ENCODE measurements at places on chromosomes 2 and 18.

- no peak for DNase-seq
Measured at GRCh38 chr2:36705326-36706020, 9.0 kb downstream of the VIT start.

- DNase-seq: no peak
Measured at GRCh38 chr2:220227266-220227920, 600.0 kb downstream of the SLC4A3 start.

- DNase-seq: no peak
Measured at GRCh38 chr2:192551760-192552159, 357.0 kb upstream of the TMEFF2 start.

- no peak for DNase-seq
Measured at GRCh38 chr2:62539606-62540407, 33.8 kb upstream of the TMEM17 start.

GRCh38 chr2:96167407-96168013 is 22.3 kb upstream of the DUSP2 start:
- no peak for DNase-seq

GRCh38 chr2:187966924-187967323 is 324.8 kb upstream of the GULP1 start:
- DNase-seq: no peak

- DNase-seq: no peak
Measured at GRCh38 chr2:101574622-101575021, 99.7 kb upstream of the RFX8 start.

DNA sequence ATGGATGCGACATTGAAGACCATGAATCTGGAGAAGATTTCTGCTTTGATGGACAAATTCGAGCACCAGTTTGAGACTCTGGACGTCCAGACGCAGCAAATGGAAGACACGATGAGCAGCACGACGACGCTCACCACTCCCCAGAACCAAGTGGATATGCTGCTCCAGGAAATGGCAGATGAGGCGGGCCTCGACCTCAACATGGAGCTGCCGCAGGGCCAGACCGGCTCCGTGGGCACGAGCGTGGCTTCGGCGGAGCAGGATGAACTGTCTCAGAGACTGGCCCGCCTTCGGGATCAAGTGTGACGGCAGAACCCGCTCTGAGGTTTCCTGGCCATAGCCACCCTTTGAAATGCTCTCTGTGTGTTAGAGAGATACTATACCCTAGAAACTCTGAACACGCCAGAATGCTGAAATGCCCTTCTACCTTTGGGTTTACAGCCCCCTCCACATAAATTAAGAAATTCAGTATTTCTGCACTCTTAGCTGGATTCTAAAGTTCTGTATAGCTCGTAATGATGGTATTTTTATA is 659 bp downstream of the CHMP1B start:
- peak; percentile 9 for DNase-seq

- no peak for DNase-seq
Measured at GRCh38 chr2:201269764-201270163, 9.4 kb downstream of the CASP8 start.

Measured in stimulated activated CD4-positive, alpha-beta T cell treated with anti-CD3 and anti-CD28 coated beads, TNF-alpha, amount 100 ng/mL, for 4 hours (primary cell).